Lung (tissue), 17 donors: ENCODE measurements at places on chromosomes 7 and 10. TPM values are rescaled to one million over a fixed set of nuclear protein-coding genes. Genes with fewer than 3 reads are reported as not detected.

DNA sequence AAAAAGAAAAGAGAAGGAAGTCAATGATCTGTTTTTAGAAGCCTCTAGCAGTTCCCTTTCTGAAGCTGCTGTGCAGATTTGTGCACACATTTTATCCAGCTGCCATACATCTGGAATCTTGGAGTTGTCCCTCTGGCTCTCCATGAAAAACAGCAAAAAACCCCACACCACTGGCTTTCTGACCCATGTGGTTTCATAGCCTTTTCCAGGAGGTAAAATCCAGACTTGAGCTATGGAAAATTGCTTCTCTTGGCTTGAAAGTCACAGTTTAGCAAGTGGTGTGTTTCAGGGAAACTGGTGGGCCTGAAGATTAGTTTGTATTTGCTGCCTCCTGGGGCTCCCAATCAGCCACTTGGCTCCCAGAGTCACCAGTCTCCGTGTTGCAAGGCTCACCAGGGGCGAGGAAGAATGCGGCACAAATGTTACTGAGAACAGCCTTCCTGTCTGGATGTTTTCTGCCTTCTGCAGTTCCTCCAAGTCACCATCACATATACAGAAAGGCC, 50.1 kb upstream of the ADRB1 start:
- no peaks in the 10 kb centered on the region for H3K36me3 ChIP-seq
- H3K4me1 ChIP-seq: no peaks in the 10 kb centered on the region
- H3K27ac ChIP-seq: no peak overlapping the region
- peak; percentile 23 for DNase-seq
- H3K4me3 ChIP-seq: no peak overlapping the region

GRCh38 chr10:77392851-77393250, 244.8 kb downstream of the KCNMA1 start:
- no peaks in the 10 kb centered on the region for H3K36me3 ChIP-seq
- H3K27ac ChIP-seq: no peak overlapping the region
- no peak for DNase-seq
- no peaks in the 10 kb centered on the region for H3K4me1 ChIP-seq
- no peaks in the 10 kb centered on the region for H3K27me3 ChIP-seq

DNA sequence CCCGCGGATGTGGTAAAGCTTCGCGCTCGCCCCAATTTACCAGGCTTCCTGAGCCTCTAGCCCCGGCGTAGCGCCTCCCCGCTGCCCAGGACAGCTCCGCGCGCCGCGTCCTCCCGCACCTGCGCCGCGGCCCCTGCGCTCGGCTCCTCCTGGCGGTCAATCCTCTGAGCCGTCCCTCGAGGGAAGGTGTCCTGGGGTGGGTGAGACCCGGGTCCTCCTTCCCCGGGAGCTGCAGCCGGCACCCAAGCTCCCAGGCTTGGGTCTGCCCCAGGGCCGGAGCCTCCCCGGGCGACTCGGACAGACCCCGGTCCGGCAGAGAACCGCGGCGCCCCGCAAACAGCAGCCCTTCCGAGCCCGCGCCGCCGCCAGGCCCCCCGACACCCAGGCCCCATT, 512 bp downstream of the OSBPL3 start:
- no peaks in the 10 kb centered on the region for H3K36me3 ChIP-seq
- DNase-seq: peak; percentile 55
- H3K4me1 ChIP-seq: no peaks in the 10 kb centered on the region
- peak overlapping the region; percentile 55 for H3K27ac ChIP-seq
- no peaks in the 10 kb centered on the region for H3K27me3 ChIP-seq

DNA sequence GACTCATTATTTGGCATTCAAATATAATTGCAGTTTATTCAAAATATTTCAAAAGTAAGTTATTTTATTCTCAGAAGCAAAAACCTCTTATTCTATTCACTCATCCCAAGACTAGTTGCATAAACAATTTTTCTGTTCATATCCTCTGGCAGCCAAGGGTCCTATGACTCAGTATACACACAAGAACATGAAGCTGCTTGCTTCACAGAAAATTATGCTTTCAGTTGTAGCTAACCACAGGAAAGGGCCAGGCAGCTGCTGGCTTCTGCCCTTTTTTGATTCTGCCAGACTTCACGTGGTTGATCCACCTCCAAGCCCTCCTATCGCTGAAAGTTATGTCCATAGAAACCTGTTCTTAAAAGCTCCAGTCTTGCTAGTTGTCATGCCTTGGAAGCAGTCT, 108.8 kb downstream of the ABCA13 start:
- H3K4me3 ChIP-seq: no peak overlapping the region
- H3K36me3 ChIP-seq: no peaks in the 10 kb centered on the region
- no peaks in the 10 kb centered on the region for H3K27me3 ChIP-seq

GRCh38 chr10:96512524-96513304, 1.0 kb downstream of the TLL2 start:
- no peaks in the 10 kb centered on the region for H3K36me3 ChIP-seq
- H3K4me1 ChIP-seq: peaks cover 6% of the 10 kb centered on the region
- H3K4me3 ChIP-seq: no peak overlapping the region
- H3K27ac ChIP-seq: no peak overlapping the region
- DNase-seq: peak; percentile 37

- peaks cover 37% of the 10 kb centered on the region for H3K36me3 ChIP-seq
- no peak overlapping the region for H3K27ac ChIP-seq
- no peak for DNase-seq
These were observed 20.2 kb downstream of the FAM204A start for GRCh38 chr10:118321724-118322575.

DNA sequence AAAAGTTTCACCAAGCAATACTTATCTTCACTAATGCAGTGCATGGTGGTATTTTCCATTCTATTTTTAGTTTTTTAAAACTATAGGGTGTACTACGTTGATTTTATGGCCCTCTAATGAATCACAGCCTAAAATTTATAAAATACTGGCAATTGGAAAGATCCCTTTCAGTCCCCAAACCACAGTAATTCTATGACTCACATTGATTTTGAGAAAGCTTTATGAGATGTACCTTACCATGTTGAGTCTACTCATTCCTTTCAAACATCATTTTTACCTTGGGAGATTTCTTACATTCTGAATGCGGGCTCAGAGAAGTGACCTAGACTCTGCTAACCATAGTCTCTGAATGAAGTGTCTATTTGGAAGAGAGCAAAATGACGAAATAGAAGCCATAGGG, 141.6 kb downstream of the GPR85 start:
- no peak for DNase-seq
- H3K36me3 ChIP-seq: no peaks in the 10 kb centered on the region
- H3K4me1 ChIP-seq: no peaks in the 10 kb centered on the region
- no peak overlapping the region for H3K27ac ChIP-seq
- peaks cover 5% of the 10 kb centered on the region for H3K27me3 ChIP-seq
- no peak overlapping the region for H3K4me3 ChIP-seq

- no peaks in the 10 kb centered on the region for H3K36me3 ChIP-seq
- H3K27me3 ChIP-seq: no peaks in the 10 kb centered on the region
- H3K4me3 ChIP-seq: no peak overlapping the region
- DNase-seq: no peak
- H3K4me1 ChIP-seq: peaks cover 10% of the 10 kb centered on the region
These were observed 229.6 kb downstream of the PHF14 start for GRCh38 chr7:11203224-11203623.

DNA sequence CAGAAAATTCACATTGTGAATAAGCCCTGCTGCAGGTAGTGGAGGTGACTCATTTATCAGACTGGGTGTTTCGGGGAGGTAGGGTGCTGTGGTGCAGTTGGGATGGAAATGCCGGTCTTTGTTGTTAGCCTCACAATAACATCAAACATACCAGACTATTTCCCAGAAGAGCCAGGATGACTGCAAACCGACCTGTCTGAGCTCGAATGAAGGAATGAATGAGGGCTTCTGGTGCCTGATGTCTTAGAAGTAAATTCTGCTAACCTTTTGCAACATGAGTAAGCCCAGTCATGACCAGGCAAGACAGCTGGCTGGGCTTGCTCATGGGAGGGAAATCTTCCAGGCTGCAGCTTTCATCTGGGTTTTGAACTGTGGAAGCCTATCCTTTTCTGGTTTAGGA, 2.4 kb upstream of the VDAC2 start:
- no peak overlapping the region for H3K4me3 ChIP-seq
- H3K27ac ChIP-seq: no peak overlapping the region
- H3K27me3 ChIP-seq: peaks cover 2% of the 10 kb centered on the region
- H3K4me1 ChIP-seq: peaks cover 2% of the 10 kb centered on the region
- peak; percentile 22 for DNase-seq

PRTFDC1 gene
- 12.5 TPM for total RNA-seq

NKX1-2 gene
- total RNA-seq: 0.06 TPM

EPHB6 gene
- total RNA-seq: 18.5 TPM
